ENCODE measurements at places on chromosomes 6 and 20. TPM values are rescaled to one million over a fixed set of nuclear protein-coding genes. Genes with fewer than 3 reads are reported as not detected.

Gene OPRM1
- not detected for total RNA-seq

- no peak for DNase-seq
Observed at GRCh38 chr6:133170602-133171001, 70.6 kb upstream of the EYA4 start.

Gene RAET1E
- total RNA-seq, result not detected

Gene SPATS1
- total RNA-seq, result not detected

DNA sequence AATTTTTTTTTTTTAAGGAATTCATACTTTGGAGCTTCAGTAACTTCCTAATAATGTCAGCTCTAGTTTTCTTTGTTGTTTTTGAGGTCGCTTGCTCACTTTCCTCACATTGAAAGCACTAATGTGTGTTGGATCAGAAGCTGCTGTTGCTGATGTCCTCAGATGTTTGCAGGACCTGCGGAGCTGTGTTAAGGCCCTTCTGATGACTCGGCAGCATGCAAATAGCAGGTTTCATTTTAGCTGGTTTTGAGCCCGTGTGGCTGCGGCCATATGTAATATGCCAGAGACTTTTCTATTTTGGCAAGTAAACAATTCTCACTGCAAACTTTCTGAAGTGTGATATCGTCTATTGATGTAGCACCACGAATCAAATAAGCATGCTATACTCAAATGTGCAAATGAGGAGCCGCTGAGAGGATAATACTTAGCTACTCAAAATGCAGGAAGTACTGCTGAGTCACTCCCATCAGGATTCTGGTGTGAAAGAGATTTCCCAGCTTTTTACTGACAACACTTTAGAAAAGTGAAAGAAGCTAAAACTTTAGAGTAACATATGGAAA is 187.8 kb downstream of the SASH1 start:
- DNase-seq, result no peak

GRCh38 chr20:32315399-32315798 is 37.9 kb downstream of the KIF3B start:
- no peak for DNase-seq

DNA sequence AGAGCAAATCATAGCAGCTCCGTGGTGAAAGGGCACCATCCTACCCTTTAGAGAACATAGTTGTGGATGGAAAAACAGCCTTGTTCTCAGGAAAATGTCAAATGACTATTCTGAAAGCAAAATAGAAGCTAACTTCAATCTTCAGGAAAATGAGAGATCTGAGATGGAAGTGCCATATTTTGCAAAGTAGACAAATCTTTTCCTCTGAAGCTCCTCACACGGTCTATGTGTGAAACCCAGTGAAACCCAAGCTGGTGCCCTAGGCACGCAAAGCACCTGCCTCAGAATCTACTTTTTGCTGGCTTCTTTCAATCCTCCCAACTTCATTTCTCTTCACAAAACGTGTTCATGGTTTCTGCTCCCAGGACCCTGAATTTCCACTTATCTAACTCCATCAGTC is 325.2 kb upstream of the CDH4 start:
- DNase-seq, result no peak

Gene RPL7L1
- total RNA-seq, result 62.9 TPM

DNA sequence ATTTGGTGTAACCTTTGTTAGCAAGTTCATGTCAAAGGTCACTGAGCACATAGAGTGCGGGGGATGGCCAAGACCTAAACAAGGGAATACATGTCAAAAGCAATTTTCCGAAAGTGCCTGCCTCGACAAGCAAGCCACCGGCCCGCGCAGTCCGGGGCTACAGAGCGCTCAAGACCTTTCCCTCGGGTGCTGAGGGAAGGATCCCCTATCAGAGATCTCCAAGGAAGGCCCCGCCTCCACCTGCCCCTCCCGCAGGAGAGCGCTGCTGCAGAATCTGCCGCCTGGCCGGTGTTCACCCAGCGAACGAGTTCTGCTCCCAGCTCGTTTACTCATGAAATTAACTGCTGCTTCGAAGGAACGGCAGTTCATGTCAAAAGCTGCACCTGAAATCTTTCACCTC is 252.7 kb downstream of the BMP7 start:
- no peak for DNase-seq
